LHCN-M2 (cell line): ENCODE measurements at places on chromosomes 1 and 21.

DNA sequence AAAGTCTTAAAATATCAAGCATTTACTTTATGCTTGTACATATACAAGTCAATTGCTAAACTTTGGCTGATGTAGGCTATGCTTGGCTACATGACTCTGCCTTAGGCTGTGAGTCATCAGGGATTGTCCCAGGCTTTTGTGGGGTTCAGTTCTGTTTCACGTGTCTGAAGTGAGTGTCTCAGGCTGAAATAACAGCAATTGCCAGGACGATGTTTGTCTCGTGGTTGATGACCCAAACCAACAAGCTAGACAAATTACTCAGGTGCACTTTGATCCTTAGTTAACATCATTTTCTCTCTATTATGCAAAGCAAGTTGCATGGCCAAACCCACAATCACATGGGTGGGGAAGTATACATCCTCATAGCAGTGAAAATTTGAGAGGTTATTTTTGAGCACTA lies 410.1 kb downstream of the BRINP3 start:
- peak; percentile 77 for DNase-seq

DNA sequence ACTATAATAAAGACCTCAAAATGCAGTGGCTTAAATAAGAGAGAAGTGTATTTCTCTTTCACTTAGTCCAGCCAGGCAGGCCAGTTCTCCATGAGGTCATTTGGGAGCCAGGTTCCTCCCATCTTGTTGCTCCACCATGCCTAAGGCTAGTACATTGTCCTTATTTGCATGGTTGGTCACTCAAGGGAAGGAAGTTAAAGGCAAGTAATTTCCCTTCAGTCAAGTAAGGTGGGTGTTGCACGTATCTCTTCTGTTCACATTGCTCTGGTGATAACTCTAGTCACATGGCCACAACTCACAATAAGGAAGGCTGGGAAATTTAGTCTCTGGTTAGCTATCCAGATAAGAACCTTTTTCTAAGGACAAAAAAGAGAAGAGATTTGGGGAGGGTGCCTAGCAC lies 27.2 kb upstream of the TADA1 start:
- DNase-seq, result no peak

GRCh38 chr1:12480041-12480440 lies 138.0 kb downstream of the DHRS3 start:
- DNase-seq, result no peak

- no peak for DNase-seq
Observed at GRCh38 chr1:207763972-207764371, 12.1 kb downstream of the CD46 start.

- no peak for DNase-seq
Observed at GRCh38 chr1:151356696-151357095, 9.6 kb upstream of the RFX5 start.

DNA sequence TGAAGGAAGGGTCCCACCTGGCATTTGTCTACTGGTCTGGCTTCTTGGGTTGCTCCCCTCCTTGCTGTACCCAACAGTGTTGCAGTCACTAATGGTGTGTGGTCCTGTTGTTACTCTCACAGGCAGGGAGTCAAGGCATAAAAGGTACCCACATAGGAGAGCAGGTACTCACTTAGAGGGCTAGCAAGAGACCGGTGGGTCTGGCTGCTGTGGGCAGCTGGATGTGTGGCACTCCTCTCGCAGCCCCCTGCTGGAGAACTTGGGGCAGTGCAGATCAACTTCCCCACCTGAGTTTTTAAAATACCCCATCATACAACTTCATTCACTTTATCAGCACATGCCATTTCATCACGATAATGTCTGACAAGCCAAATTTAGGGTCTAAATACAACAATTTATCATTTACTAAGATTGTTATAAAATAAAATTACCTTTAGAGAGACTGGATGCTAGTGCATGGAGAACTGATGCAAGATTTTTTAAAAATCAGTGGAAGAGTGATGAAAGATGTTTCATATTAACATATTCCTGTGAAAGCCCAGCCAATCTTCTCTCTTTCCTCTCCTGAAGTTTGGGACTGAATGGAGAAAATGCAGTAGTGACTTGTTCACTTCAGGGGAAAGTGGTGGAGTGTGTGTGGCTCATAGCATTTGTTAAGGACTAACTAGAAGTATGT lies 42.8 kb downstream of the ACP6 start:
- peak; percentile 22 for DNase-seq

- peak; percentile 77 for DNase-seq
Observed at GRCh38 chr1:16153999-16154673, 1.7 kb downstream of the EPHA2 start.

DNA sequence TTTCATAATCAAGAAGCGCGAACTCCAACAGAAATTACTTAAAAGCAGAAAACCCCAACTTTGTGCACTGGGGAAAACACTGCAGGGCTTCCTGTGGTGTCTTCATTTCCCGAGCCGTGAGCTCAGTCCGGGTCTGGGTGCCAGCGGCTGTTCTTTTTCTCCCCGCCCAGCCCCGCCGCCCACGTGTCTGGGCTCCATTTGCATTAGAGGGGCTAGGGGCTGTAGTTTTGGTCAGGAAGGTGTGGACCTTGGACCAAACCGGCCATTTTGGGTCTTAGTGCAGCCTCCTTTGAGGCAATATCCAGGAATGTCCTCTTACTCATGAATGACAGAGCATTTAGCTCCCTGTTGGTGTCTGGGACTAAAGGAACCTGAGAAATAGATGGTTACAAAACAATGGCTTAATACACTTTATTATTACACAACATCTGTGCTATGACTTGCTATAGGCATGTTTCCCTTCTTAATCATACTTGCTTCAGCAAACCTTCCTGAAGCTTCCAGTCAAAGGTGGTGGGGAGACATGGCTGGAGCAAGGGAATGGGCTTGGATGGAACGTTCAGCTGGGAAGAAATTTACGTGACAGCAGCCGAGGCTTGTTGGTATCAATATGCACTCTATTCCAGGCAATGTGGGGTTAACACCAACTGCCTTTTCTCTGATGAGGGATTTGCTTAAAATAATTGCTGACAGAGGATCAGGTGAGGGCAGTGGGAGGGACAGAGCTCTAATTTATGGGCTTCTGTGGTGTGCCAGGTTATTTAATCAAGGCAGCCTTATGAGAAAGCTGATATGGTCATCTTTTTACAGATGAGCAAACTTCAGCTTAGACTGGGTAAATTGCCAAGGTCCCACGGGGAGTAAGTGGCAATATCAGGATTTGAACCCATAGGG lies 1.1 kb downstream of the AGTRAP start:
- peak; percentile 79 for DNase-seq

- DNase-seq, result no peak
Observed at GRCh38 chr1:215018555-215018954, 64.0 kb upstream of the KCNK2 start.

- DNase-seq, result peak; percentile 84
Observed at GRCh38 chr1:209398313-209398991, 185.1 kb upstream of the CAMK1G start.

DNA sequence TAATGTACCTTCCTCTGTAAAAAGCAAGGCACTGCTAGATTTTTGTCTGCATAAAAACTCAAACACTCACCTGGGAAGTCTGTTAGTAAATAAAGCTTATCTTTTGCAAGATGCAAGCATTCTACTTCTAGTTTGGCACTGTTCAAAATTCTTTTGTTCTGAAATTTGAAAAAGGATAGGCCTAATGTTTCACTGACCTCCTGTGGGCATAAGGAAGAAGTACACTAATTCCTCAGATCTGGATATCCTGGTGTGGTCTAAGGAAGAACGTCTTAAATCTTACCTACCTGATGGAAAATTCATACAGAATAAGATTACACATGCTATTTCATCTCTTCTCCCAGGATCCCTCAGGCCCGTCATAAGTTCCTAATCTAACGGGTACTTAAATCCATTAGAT lies 93.5 kb upstream of the CAMK1G start:
- no peak for DNase-seq

- no peak for DNase-seq
Observed at GRCh38 chr1:174958396-174958795, 41.4 kb upstream of the CACYBP start.

DNA sequence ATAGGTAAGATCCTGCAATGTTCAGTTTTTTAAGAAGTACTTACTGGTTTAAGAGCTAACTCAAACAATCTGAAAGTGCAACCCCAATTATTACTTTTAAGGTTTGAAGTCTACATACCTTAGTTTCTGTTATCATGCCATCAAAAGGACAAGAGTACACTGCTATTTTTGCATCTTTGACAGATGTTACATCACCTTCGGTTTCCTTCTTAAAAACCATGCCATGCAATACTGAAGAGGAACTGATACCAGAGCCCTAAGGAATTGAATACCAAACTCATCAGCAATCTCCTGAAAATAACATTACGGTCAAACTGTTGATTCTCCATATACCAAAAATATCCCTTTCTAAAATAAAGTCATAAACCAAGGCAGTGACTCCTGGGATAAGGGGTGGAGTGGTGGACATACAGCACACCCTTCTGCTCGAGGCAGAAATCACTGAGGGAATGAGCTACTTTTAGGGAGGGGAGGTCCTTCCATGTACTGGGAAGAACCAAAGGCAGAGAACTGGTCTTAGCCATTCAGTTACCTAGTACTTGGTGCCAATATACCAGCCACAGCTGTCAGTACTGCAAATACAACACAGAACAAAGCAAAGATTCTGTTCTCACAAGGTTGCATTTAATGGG lies 8.5 kb downstream of the CCT8 start:
- no peak for DNase-seq

DNA sequence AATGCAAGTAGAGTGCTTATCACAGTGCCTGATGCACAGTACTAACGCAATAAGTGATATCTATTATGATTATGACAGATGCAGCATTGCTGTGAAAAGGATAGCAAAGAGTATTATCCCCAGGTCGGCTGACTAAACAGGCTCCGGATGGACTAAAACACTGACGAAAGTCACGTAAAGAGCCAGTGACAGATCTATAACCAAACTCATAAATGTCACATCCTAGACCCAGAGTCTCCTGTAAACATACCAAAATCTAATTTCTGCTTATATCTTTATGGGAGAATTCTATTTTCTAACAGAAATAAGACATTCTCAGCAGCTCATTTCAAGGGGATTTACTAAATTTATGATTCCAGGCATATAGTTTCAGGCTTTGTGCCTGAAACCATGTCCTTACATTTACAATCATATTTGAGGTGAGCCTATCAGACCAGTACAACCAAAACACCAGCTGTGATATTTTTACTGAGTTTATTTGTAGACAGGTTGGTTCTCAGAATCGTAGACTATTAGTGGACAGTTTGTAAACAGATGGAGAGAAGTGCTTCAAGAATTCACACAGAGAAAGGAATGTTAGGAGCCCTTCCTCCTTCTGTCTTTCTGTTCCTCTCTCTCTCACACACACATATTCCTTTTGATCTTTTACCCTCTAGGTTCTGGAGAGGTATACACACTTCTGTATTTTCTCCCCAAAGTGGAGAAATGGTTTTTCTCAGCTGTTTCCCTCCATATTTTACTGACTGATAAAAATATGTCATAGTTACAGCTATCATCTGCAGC lies 52.4 kb upstream of the WDR26 start:
- no peak for DNase-seq

GRCh38 chr21:38970765-38971164 lies 165.0 kb downstream of the ETS2 start:
- DNase-seq, result no peak

GRCh38 chr1:196951711-196952394 lies 8.3 kb downstream of the CFHR2 start:
- DNase-seq, result peak; percentile 47

DNA sequence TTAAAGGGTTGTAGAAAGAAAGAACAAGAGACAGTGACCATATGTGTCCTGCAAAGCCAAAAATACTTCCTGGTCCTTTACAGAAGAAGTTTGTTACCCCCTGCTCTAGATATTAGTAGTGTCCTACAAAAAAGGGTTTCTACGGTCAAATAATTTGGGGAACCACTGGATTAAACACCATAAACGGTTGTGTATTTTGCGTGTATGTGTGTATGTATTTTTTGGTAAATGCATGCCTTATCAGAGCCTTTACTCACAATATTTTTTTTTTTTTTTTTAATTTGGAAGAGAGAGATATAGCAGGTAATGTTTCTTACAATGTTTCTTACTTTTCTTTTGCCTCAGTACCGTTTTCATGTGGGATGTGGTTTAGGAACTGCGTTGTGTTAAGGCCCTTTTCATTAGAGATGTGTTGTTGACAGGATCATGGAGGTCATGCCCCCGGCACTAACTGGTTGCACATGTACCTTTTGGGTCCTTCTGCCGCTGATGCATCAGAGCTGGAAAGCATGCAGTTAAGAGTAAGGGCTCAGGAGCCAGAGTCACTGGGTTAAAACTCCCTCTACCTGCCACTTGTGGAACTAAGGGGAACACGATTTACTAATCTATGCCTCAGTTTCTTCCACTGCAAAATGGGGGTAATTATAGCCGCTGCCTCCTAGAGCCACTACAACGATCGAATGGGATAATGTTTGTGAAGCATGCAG lies 234.6 kb upstream of the KAZN start:
- DNase-seq, result no peak

- DNase-seq, result no peak
Observed at GRCh38 chr21:19833082-19833481, 1165.1 kb upstream of the NCAM2 start.

DNA sequence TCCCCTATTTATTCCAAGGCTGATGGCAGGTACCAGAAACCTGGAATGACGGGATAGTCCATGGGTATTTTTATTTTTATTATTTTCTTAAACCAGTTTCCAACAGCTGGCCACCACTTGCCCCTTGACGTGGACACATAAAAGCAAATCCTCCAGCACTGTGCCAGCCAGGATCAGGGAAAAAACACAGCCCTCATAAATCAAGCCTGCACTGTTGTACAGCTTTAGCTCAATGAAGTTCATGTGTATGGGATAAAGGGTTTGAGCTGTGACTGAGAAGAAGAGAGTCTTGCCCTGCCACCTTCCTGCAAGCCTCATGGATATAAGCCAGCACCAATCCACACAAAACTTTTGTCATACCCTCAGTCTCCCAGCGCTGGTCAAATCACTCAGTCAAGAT lies 303.8 kb upstream of the SPAG17 start:
- DNase-seq, result no peak

GRCh38 chr1:196684476-196684875 lies 32.6 kb downstream of the CFH start:
- DNase-seq, result no peak

DNA sequence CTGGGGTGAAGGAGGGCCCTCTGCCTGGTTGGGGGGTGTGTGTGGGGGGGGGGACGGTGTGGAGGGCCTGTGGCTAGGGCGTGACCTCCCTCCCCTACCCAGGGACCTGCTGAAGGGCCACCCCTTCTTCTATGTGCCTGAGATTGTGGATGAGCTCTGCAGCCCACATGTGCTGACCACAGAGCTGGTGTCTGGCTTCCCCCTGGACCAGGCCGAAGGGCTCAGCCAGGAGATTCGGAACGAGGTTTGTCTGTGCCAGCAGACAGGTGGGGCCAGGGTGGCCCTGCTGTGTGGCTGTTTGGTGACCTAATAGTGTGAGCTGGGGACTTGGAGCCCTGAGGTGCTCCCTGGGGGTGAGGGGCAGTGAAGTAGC lies 43.9 kb downstream of the COQ8A start:
- DNase-seq, result no peak

- peak; percentile 29 for DNase-seq
Observed at GRCh38 chr1:202237052-202237451, 43.5 kb downstream of the LGR6 start.

- peak; percentile 88 for DNase-seq
Observed at GRCh38 chr1:19398309-19398760, 86.2 kb downstream of the SLC66A1 start.

GRCh38 chr21:44723177-44724131 lies 12.1 kb upstream of the TSPEAR start:
- DNase-seq, result no peak
